ENCODE measurements at places on chromosomes 16 and 17.

- no peak for DNase-seq
Measured at GRCh38 chr17:34411646-34412421, 48.8 kb upstream of the CCL1 start.

DNA sequence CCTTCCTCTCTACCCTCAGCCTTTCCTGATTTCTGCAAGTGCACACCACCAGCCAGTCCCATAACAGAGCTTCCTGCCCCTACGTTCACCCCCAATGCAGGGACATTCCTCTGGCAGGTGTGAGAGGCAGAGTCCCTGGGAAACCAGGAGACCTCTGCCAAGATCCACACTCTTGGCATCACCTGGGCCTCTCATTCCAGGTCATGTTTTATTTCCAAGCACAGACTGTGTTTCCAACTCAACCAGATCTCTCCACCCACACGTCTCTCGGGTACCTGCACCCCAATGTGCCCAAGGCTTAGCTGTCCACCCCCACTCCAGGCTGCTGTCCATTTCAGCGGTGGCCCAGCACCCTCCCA, 21.0 kb upstream of the PHB1 start:
- no peak for DNase-seq

GRCh38 chr17:49739641-49740271, 24.2 kb downstream of the FAM117A start:
- peak; percentile 98 for DNase-seq

GRCh38 chr17:72510351-72511016, 389.7 kb downstream of the SOX9 start:
- DNase-seq: no peak

DNA sequence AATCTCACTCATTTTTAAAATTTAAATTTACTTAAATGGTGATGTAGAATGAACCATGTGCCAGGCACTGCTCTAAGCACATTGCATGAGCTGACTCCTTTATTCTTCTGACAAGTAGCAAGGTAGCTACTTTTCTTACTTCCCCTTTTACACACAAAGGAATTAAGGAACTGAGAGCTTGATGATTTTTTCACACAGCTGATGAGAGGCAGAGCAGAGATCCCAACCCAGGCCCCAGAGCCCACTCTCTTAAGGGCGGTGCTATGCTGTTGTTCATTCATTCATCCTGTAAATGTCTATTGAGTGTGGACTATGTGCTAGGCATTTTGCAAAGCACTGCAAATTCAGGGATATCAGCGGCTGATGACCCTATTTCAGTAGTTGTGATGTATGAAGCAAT, 17.9 kb downstream of the SEC14L5 start:
- no peak for DNase-seq

DNA sequence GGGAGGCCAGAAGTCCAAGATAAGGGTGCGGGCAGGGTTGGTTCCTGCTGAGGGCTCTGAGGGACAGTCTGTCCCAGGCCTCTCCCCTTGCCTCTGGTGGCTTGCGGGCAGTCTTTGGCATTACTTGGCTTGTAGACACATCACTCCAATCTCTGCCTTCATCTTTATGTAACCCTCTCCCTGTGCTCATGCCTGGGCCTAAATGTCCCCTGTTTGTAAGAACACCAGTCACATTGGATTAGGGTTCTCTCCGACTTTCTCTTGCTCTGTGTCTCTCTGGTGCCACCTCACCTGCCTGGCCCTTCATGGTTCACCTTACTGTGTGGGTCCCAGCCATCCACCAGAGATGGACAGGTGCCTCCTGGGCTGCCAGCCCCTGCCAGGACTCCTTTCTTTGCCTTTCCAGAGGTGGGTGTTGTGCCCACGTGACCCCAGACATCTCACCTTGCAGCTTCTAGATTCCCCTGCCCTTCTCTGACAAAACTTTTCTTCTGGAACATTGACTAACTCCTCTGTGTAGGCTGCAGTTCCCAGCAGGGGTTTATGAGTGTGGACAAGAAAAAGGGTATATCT, 205.8 kb downstream of the MSI2 start:
- DNase-seq: no peak

DNA sequence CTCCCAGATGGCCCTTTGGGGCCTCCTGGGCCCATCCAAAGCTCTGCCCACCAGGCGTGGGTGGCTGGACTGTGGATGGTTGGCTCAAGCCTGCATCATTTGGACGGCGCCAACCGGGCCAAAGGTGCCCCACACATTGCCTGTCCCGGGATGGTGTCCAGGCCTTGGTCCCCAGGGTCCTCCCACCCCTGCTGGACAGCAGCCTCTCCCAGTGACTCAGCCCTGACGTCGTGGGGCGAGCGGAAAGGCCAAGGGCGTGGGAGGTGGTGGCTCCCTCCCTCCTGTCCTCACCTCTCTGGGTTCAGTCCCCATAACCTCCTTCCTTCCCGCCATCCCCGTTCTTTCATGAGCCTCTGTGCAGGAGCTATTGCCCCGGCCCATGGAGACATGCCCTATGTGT, 42.1 kb upstream of the DLX4 start:
- no peak for DNase-seq

GRCh38 chr17:32992321-32993033, 830 bp downstream of the SPACA3 start:
- no peak for DNase-seq

GRCh38 chr17:70936724-70937123, 767.4 kb downstream of the KCNJ2 start:
- DNase-seq: no peak

DNA sequence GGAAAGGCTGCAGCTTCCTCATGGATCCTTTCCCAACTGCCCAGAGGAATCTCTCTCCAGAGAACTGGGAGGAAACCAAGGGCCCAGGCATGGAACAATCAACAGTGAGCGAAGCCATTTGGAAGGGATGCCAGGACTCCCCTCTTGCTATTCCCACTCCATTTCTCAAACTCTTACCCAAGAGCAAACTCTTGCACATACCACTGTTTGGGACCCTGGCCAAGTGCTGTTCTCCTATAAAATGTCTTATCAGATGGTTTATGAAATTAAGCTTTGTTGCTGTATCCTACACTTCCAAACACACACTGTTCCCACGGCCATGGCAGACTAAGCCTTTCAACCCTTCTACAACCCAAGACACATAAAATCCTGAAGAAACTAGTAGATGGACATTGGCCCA, 48.3 kb upstream of the AXIN2 start:
- DNase-seq: no peak

- peak; percentile 64 for DNase-seq
Measured at GRCh38 chr16:88685156-88686061, 898 bp downstream of the SNAI3 start.

DNA sequence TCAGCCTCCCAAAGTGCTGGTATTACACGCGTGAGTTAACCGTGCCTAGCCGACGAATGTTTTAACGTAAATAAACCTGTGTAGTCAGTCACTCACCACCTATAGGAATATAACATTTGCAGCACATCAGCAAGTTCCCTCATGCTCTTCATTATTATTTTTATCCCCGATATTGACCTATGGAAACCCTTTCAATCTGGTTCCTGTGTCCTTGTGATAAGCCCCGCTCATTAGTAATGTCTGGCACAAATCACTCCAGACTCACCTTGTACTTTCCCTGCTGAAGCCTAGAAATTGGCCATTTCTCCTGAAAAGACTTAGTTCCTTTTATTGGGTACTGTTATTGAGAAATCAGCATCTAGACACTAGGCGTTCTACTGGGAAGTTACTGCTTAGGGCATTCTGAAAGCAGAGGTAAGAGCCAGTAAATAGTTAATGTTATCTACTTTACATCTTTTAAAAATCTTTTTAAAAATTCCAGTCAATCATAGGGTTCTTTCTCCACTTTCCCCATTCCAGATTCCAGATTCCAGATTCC, 1.5 kb upstream of the PHKG2 start:
- no peak for DNase-seq

DNA sequence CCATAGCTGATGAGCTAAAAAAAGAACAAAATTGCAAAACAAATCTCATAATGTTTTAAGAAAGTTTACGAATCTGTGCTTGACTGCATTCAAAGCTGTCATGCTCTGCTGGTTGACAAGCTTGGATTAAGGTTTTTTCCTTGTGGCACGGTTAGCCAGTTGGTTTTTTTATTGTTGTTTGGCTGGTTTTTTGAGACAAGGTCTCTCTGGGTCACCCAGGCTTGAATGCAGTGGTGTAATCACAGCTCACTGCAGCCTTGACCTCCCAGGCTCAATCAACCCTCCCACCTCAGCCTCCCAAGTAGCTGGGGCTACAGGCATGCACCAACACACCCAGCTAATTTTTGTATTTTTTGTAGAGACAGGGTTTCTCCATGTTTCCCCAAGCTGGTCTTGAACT, 45.7 kb downstream of the PHKB start:
- no peak for DNase-seq

- no peak for DNase-seq
Measured at GRCh38 chr16:11691771-11692170, 23.5 kb downstream of the SNN start.

GRCh38 chr17:59257101-59257500, 36.8 kb downstream of the GDPD1 start:
- no peak for DNase-seq

DNA sequence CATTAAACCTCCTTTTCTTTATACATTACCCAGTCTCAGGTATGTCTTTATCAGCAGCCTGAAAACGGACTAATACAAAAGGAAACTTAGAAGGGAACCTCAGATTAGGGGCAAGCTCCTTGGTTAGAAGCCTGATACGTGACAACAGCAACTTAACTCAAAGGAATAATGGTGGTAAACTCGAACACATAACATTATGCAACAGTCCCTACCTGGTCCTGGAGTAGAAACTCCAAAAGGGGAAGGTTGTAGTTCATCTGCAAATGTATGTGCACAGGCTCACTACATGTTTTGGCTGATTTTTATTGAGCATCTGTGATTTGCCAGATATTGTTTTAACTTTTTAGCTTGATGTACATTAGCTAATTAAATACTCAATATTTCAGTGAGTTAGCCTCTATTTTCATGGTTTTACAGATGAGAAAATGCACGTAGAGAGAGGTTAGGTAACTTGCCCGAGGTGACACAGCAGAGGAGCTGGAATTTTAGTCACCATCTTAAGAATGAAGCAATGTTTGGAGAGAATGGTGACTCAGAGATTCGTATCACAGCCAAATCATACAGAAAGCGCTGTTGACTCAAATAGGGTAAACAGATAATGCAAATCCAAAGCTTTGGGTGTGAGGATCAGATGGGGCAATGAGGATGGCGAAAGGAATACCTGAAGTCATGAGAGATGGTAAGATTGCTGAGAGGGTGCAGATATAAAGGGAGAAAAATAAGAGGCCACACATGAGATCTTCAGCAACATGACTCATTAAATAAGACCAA, 194.9 kb upstream of the RBFOX1 start:
- no peak for DNase-seq

- no peak for DNase-seq
Measured at GRCh38 chr17:40614431-40615067, 33.1 kb downstream of the SMARCE1 start.

DNA sequence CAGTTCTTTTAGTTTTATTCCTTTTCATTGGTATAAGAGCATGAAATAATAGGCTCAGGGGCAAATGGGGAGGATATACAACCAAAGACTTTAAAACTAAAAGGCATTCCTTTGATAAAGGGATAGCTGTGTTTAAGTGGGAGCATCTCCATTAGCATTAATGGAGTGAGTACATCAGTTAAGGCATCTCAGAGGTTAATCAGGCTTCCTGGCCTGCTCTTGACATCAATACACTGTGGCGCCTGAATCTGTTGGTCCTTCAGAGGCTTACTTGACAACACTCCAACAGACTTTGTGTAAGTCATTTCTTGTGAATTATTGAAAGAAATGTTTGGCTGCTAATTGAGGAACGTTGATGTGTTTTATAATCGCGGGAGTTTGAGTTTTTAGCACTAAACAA, 230.7 kb downstream of the BCAS3 start:
- DNase-seq: no peak

DNA sequence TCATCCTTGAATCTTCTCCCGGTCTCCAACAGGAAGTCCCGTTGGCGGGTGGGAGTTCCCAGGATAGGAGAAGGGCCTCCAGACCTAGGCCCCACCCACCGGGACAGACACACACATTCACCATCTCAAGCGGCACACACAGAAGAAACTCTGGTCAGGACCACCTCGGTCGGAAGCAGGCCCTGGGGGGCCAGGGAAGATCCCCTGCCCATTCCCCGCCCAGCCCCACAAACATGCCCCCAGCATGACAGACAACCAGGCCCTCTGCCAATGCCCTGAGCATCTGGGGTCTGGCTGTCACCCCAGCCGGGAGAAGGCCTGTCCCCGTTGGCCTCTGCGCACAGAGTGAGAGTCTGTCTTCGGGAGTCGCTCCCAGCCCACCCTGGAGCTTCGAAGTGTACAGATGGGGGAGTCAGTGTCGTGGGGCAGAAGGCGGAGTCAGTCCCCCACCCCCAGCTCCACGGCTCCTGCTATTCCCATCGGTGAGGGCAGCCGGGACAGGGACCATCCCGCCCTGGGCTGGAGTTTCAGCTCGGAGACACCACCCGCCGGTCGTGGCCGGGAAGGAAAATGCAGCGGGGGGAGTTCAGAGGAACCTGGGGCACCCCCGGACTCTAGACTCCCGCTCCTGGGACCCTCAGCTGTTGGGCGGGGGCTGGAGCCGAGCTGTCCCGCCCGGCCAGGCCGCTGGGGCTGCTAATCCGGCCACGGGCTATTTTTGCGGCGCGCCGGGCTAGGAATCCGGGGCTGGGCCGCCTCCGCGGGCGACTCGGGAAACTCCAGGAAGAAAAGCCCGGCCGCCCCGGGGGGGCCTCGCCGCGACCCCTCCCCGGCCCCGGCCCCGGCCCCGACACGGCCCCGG, 660 bp downstream of the RHBDF1 start:
- no peak for DNase-seq
